ENCODE measurements at places on chromosomes 1 and 21.
A peak's percentile ranks its signal among the peaks of the same experiment; 100 is the strongest.

- no peak for DNase-seq
Observed at GRCh38 chr1:60848583-60849188, 233.7 kb upstream of the NFIA start.

DNA sequence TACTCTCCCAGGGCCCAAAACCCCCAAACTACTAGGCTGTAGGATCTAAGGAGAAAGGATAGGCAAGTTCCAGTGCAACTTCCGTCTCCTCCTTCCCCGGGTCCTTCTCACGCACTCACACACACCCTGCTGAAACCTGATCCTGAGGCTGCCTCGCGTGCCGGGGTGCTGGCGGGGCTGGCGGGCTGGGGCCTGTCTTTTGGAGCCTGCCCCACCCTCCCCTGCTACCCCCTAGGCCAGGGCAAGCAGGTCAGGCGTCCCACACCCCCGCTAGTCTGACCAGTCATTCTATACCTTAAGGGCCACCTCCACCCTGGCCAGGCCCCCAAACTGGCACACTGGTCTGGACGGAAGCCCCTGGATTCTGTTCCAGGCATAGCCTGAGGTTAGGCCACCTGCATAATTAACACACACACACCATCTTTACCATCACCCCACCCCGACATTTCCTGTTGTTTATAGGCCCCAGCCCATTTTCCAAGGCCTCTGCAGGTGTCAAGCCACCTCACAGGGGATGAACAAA, 48.3 kb upstream of the ARTN start:
- DNase-seq: no peak

- no peak for DNase-seq
Observed at GRCh38 chr1:10046356-10047085, 13.8 kb downstream of the UBE4B start.

DNA sequence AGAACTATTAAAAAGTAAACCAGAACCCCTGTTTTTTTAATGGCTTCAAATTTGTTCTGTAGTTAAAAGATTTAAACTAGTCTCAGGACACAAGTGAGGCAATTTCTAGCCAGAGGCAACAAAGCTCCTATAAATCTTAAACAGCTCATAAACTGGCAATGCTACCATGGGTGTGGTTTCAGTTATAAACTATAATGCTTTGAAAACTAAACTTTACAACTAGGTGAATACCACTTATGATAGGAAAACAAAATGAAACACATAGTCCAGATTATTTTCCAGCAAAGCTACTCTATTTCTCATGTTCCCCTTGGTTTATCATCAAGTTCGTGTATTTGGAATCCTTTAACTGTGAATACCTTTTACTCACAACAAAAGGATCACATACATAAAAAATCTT, 282.5 kb downstream of the VAV3 start:
- no peak for DNase-seq

DNA sequence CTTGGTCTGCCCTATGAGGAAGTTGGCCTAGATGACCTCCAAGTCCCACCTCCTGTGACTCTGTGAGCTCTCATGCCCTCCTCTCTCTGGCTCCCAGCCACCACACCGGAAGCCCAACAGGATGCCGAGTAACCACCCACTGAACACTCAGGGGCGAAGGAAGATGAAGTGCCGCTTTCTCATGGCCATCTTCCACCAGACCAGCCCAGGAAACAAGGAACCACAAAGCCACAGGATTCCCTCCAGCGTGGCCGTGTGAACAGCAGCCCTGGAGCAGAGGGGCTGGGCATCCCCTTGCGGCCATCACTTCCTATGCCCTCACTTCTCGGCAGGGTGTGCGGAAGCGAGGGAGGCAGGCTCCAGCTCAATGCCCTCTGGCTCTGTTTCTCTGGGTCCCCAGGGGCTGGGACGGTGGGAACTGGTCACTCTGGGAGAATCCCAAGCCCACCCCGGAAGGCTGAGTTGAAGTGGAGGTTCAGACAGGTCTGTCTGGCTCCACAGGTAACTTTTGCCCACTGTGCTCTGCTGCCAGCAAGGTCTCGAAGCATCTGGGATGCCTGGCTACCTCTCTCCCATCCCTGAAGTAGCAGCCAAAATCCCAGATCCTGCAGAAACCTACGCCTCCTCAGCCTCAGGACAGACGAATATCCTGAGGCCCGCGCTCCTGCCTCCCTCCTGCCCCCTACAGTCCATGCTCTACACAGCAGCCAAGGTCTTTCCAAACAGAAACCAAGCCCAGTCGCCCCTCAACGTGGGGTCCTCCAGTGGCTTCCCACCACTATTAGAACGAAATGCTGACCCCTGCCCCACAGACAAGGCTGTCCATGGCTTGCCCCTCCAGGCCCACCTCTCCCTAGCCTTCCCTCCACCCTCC, 44.2 kb upstream of the ECE1 start:
- peak; percentile 28 for DNase-seq

GRCh38 chr1:34089731-34090130, 75.3 kb downstream of the CSMD2 start:
- no peak for DNase-seq

GRCh38 chr21:46483300-46484295, 24.9 kb downstream of the DIP2A start:
- DNase-seq: no peak

DNA sequence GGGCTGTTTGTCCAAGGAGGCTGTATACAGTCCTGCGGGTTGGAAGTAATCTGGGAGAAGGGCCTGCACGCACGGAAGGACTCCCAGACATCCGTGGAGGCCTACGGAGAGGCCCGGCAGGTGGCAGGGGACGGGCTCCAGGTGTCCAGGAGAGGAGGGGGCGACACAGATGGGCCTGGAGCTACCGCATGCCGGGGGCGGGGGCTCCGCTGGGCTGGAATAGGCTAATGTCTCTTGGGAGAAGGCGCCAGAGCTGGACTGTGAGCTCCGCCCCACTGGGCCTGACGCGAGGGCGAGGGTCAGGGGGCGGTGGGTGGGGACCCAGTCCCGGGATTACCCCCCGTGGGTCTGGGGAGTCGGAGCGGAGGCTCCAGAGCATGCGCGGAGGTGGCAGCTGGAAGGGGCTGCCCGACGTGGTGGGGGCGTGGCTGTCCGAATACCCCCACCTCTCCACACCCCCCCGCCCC, 659 bp downstream of the AGO1 start:
- peak; percentile 25 for DNase-seq

- DNase-seq: no peak
Observed at GRCh38 chr21:36010801-36011200, 49.5 kb downstream of the SETD4 start.

DNA sequence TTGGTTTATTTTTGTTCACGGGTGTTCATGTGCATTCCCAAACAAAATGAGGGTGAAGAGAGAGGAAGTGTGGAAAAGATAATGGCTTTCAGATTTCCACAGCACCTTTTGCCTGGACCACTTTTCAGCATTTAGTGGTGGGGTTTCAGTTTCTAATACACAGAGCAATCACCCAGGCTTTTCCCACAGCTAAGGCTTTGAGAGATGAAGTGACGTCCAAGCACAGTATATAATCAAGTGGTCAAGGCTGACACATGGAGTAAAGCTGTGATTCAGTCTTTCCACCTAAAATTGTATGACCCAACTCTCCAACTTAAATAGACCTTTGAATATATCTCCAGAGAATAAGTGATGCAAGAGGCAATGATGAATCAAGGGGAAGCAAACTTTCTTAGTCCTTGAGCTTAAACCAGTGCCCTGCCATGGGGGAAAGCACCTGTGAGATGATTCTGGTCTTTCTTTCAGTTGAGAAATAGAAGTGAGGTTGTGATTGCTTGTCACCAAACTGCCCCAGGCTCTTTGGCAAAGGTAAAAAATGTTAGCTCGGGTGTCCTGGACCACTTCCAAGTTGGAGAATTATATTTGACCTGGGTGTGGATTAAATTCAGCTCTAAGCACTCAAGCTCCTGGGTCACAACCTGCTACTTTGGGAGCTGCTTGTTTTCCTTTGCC, 2.4 kb upstream of the PIK3R3 start:
- DNase-seq: no peak

DNA sequence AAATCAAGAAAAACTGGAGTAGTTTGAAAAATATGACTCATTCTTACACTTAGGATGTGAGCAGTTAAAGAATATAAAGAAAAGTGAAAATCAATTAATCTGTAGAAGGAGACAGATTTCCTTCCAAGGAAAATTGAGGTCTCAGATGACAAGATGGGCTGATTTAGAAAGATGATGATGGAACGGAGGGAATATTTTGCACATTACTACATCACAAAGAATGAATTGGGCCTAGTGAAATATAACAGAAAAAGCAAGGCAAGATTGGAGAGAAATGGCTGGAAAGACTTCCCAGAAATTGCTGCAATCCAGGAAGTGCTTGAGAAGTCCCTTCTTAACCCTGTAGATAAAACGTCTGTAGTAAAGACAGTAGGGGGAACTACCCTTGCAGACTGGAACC, 169.1 kb upstream of the SYT6 start:
- no peak for DNase-seq

- no peak for DNase-seq
Observed at GRCh38 chr21:14833666-14834351, 231.0 kb downstream of the NRIP1 start.

DNA sequence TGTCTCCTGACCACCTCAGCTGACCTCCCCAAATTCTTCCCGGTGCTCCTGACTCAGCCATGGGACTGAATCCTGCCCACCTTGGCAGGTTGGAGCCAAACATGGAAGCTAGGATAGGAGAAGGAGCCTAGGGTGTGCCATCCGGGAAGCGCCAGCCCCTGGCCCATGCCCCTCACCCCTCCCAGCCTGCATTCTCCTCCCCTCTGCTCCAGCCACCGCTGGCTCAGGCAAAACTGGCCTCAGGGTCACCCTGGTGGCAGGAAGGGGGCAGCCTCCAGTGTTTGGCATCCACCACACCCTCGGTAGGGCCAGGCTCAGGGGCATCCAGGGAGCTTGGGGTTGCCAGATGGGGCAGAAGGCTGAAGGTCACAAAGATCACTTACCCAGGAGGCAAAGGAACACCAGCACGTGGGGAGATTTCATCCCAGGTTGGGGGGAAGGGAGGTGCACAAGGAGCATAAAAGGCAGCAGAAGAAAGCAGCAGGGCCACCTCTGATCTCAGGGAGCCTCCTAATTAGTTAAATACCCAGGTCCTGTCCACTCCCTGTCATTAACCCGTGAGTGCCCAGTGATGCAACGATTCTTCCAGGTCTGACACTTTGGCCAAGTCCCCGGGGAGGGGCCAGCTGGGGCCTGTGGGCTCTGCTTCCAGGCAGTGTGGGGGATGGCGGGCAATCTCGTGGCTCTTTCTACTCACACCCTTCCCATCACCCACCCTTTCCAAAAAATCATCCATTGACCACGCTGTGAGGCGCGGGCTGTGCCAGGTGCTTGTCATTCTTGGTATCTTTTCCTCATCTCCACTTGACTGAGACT, at the start of gene PLA2G2E:
TSS of gene PLA2G2E (minus strand) at position 481 of the 816 bp plus-strand sequence. CDS start at position 423, 58 bp downstream.
- no peak for DNase-seq

DNA sequence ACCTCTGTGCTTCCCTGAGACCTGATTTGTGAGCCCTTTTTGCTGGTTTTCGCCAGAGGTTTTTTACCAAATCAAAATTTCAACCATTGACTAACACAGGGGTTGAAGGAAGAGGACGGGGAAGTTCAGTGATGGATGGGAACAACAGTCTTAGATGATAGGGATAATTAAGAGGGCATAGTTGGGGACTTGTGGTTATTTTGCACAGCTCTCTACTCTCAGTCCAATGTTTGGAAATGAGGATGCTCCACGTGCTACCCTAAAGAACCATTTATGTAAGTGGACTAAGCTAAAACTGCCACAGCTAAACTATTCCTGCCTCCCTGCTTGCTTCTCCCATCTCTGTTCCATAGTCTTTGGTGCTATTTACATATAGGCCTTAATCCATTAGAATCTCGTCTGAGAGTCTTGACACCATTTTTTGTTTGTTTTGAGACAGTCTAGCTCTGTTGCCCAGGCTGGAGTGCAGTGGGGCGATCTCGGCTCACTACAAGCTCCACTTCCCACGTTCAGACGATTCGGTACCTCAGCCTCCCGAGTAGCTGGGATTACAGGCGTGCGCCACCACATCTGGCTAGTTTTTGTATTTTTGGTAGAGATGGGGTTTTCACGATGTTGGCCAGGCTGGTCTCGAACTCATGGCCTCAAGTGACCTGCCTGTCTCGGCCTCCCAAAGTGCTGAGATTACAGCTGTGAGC, 684 bp upstream of the MCL1 start:
- DNase-seq: no peak

- DNase-seq: no peak
Observed at GRCh38 chr1:161162806-161163205, 3.4 kb upstream of the PPOX start.

GRCh38 chr1:5597171-5597850, 394.9 kb downstream of the NPHP4 start:
- DNase-seq: no peak

DNA sequence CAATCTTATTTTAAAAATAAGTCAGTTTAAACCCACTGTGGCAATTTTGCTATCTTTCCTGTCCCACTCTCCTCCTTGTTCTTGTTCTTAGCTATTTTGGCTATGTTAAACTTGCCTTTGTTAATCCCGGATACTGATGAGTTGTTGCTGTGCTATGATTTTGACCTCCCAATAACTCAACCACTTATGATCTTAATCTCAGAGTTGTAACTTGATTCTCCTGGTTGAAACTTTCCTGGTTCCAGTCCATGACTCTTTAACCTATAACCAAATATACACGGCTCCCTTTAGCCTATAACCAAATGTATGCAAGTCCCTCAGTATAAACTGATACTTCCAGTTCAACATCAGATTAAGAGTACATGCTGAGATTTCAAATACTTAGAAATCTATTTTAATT, 15.6 kb upstream of the ACADM start:
- DNase-seq: no peak

- no peak for DNase-seq
Observed at GRCh38 chr1:206770531-206771337, at the start of gene IL19. TSS of gene IL19 (plus strand) at chr1:206770773. CDS start at chr1:206836663, 65,890 bp downstream.

DNA sequence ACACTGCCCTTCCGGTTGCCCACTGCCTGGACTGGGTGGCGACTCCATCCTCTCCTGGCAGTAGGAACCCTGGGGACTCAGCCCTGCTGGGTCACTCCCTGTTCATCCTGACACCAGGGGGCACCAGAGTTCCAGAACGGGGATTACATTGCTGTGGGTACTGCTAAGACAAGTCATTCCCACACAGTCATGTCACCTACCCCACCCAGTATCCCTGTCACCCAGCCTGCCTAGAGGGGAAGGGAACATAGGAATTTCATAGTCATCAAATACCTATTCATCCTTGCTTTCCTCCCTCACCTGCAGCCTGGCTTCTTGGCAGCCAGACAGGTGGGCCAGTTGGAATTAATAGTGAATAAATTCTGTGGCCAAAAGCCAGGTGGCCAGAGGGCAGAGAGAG, 9.8 kb upstream of the SFN start:
- peak; percentile 14 for DNase-seq

DNA sequence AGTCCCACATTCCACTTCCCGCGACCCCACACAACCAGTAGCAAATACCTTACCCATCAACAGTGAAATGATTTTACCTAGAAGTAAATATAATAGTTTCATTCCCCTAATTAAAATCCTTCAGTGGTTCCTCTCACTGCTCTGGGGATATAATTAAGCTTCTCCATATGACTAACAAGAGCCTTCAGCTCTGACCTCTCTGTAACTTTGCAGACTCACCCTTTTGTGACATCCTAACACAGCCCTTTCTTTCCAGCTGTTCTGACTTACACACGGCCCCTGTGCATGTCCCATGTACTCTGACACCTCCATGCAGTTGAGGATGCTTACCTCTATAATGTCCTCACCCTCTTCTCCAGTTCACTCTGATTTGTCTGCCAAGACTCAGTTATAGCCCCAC, 137.3 kb upstream of the SPAG17 start:
- DNase-seq: no peak

GRCh38 chr1:31289021-31289420, 7.6 kb downstream of the SNRNP40 start:
- no peak for DNase-seq

Measured in C1 segment of cervical spinal cord (tissue), 14 donors.